GM12892 (cell line): ENCODE measurements at places on chromosomes 13 and 19.
A peak's percentile ranks its signal among the peaks of the same experiment; 100 is the strongest.

- no peak for DNase-seq
Measured at GRCh38 chr13:35993686-35994085, 137.5 kb downstream of the DCLK1 start.

DNA sequence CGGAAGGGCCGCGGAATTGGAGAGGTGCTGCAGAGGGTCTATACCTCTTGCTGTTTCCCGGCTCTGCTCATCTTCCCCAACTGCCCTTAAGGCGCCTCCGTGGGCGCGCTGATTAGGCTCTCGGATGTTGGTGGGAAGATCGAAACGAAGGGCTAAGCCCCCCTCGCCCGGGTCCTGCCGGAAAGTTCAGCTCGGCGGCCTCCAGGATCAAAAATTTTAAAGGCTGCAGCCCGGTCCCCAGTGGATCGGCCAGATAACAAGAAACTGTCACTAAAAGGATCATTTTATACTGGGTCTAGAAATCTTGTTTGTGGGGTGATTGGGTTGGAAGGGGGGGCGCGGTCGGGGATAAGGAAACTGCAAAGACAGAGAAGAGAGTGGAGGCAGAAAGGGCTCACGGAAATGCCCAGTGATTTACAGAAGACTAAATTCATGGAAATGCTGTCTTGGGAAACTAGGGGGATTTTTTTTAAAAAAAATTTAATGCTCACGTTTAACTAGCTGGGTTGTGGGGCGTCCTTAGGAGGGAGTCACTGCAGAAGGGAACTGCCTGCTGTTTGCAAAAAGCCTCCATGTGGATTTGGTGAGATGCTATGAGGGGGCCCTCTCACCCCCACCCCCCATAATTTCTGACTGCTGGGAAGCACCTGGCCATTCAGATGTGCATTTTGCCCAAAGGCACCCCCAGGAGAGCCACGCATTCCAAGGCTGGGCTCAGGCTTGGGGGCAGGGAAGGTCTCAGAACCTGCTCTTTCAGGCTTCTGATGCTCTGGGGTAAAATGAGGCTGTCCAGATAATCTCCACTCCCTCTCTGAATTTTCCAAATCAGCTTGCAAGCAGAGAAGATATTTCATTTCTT is 7.7 kb downstream of the CDX2 start:
- no peak for DNase-seq

- DNase-seq: no peak
Measured at GRCh38 chr19:16435999-16436650, 35.6 kb downstream of the EPS15L1 start.

DNA sequence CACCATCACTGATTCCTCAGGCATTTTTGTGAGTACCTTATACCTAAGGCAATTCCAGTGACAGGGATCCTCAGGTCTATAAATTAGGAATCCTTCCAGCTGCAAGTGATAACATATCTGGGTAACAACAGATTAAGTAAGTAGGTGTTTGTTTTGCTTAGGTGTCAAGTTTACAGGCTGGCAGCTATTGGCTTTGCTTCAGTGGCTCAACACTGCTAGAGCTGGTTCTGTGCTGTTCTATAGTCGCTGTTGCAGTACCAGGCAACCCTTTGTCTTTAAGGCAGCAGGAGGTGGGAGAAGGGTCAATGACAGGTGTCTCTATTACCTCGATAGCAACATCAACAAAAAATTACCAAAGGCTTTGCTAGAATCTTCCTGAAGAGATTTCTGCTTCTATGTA is 27.0 kb downstream of the SLC10A2 start:
- DNase-seq: no peak

DNA sequence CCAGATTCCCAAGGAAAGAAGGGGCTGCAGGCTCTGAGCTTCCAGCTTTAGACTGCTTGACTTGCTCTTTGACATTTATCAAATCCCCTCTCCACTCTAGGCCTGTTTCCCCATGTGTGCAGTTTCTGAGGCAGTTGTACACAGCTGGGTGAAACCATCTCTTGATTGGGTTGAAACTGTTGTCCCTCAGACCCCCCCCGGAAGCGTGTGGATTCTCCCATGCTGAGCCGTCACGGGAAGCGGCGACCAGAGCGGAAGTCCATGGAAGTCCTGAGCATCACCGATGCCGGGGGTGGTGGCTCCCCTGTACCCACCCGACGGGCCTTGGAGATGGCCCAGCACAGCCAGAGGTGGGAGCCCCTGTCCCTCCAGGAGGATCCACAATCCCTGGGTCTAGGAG is 19.7 kb downstream of the BRSK1 start:
- DNase-seq: no peak

GRCh38 chr19:16118489-16119033 is 6.9 kb downstream of the RAB8A start:
- DNase-seq: peak; percentile 83

DNA sequence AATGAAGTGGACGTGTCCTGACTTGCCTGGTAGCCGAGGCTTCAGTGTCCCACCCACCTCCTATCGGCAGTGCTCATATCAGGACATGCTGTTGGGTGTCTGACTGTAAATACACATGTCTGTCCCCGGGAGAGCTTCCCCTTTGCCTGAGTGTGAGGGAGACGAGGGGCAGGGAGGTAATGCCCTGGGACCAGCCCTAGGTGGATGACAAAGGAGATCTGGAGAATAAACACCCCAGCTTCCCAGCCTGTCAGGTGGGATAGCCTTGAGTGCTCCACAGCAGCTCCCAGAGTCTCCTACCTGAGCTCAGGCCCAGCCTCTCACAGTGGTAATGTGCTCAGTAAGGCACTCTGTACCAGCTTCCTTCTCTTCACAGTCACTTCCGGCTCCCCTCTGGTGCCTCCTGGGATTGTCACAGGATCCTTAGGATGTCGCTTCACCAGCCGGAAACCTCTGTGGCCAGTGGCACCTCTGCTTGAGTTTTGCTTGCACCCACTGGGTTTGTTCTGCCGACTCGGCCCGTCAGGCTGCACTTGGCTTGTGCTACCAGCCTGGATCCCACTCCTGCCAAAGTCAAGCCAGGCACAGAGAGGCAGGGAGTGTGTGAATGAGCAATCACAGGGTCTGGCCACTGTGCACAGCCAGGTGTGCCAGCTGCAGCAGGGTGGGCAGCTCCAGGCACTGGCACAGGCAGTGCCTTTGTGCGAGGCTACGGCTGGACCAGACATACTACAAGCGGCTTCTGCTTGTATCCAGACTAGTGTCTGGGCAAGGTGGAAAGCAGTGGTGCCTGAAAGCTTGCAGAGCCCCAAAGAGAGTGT is 54.4 kb upstream of the RGCC start:
- DNase-seq: no peak

DNA sequence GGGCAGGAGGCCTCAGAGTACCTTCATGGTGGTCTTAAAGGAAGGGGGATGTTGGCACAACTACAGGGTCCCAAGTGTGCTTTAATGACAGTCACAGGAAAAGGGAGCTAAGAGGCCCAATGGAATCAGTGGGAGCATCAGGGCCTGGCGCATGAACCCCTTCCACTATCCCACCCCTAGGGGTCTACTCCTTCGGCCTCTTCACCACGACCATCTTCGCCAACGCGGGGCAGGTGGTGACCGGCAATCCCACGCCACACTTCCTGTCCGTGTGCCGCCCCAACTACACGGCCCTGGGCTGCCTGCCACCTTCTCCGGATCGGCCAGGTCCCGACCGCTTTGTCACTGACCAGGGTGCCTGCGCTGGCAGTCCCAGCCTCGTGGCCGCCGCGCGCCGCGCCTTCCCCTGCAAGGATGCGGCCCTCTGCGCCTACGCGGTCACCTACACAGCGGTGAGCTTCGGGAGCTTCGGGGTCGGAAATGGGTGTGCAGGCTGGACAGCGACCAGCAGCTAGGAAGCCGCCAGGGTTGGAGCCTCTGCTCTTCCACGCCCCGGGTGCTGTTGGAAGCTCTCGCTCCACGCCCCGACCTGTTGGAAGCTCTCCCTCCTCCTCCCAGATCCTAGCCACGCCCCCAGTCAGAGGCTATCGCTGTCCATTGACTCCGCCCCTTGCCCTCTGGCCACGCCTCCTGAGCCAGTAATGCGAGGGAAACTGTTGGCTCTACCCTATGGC is 6.0 kb downstream of the PLPPR2 start:
- no peak for DNase-seq
